ENCODE measurements at places on chromosomes 2 and 18.

GRCh38 chr2:229176136-229176535 is 95.0 kb downstream of the PID1 start:
- DNase-seq = no peak

- no peak for DNase-seq
Measured at GRCh38 chr2:47010176-47010575, 94.6 kb upstream of the MCFD2 start.

DNA sequence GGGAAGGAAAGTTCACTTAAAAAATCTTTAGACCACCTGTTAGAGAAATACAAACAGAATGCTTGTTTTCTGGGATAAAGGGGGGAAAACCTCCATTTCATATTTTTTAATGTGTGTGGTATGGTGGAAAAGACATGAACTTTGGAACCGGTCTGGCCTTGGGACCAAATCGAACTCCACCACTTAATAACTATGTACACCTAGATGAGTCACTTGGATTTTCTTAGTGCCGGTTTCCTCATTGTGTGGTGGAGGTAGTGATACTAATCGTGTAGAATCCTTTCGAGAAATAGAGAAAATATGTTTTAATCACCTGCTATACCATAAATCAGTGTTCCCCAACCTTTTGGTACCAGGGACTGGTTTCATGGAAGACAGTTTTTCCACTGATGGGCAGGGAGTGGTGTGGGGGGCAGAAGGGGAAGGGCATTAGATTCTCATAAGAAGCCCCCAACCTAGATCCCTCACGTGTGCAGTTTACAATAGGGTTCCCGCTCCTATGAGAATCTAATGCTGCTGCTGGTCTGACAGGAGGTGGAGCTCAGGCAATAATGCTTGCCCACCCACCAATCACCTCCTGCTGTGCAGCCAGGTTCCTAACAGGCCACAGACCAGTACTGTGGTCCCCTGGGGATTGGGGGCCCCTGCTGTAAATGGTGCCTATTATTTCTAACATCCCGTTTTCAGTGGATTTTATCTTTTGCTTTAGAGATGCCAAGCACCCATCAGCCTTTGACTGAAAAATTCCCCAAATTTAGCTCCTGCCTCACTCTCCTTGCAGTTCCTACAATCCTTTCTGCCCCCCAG is 308.8 kb downstream of the PRKCE start:
- no peak for DNase-seq

- no peak for DNase-seq
Measured at GRCh38 chr2:238924032-238924431, 76.1 kb downstream of the TWIST2 start.

DNA sequence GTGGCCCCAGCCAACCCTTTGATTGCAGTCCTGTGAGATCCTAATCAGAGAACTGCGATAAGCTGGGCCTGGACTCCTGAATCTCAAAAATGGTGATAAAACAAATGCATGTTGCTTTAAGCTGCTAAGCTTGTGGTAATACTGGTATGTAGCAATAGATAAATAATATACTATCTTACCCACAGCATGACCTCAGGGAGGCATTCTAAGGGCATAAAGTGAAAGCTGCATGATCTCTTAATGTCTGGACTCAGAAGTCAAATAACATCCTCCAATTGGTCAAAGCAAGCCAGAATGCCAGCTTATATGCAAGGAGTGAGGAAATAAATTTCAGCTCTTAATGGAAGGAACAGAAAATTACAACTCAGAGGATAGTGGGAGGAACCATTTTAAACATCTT is 246.1 kb downstream of the FSIP2 start:
- no peak for DNase-seq

- no peak for DNase-seq
Measured at GRCh38 chr2:109028277-109028676, 39.3 kb upstream of the EDAR start.

GRCh38 chr2:239229545-239230279 is 171.1 kb downstream of the HDAC4 start:
- DNase-seq = no peak
